Effector CD4-positive, alpha-beta T cell (primary cell): ENCODE measurements at places on chromosomes 16 and 17.

GRCh38 chr17:35614810-35615209 lies 27.7 kb downstream of the AP2B1 start:
- no peak for DNase-seq

GRCh38 chr16:53061256-53061655 lies 6.5 kb downstream of the CHD9 start:
- DNase-seq = no peak

- no peak for DNase-seq
Observed at GRCh38 chr16:54204756-54205155, 81.8 kb downstream of the IRX3 start.

DNA sequence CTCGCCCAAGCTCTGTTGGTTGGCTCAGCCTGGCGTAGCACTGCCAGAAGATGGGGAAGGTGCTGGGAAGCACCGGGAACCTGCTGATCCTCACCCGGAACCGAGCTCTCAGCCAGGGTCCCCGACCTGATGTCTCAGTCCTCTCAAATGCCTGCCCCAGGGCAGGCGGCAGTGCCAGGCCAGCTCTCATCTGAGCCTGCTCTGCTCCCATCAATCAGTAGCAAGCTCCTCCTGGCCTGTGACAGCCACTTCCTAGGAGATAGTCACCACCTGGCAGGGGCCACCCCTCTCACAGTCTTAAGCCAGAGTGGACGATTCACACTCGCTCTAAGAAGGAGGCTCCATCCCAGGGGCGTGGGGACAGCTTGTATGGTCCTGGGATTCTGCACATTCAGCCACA lies 62.0 kb downstream of the ENGASE start:
- DNase-seq = no peak
